IMR-90 (cell line): ENCODE measurements at places on chromosomes 6 and 20.

DNA sequence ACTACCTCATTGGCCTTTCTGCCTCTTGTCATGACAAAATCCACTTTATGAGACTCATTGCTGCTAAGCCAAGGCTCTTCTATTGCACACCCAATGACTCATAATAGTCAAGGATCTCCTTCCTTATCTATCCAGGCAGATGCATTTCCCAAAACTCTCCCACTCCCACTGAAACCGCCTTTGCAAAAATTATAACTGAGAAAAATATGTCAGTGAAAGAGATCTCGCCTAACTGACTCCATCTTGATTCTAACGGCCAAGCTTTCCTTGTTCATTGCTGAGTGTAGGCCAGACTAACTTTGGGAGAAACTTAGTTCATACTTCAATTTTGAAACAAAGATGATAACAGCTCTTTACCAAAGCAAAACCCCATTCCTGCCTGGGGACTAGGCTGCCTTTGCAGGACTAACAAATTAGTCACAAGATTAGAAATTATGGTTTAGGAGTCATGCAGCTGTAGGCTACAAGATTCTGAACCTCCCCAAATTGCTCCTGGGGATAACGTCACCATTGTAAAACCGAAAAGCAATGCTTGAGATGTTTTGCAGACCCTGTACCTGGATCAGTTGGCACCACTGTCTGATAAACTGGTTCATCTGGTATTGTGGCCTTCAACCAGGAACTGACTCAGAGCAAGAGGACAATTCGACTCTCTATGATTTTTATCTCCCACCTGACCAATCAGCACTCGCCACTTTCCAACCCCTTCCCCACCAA lies 47.1 kb downstream of the HAO1 start:
- DNase-seq: no peak

- no peak for DNase-seq
Measured at GRCh38 chr6:92380803-92381601, 1038.4 kb downstream of the EPHA7 start.

GRCh38 chr20:60139663-60140446 lies 181.6 kb downstream of the CDH26 start:
- no peak for DNase-seq

GRCh38 chr6:129882510-129883023 lies 21.5 kb upstream of the TMEM244 start:
- DNase-seq: no peak

DNA sequence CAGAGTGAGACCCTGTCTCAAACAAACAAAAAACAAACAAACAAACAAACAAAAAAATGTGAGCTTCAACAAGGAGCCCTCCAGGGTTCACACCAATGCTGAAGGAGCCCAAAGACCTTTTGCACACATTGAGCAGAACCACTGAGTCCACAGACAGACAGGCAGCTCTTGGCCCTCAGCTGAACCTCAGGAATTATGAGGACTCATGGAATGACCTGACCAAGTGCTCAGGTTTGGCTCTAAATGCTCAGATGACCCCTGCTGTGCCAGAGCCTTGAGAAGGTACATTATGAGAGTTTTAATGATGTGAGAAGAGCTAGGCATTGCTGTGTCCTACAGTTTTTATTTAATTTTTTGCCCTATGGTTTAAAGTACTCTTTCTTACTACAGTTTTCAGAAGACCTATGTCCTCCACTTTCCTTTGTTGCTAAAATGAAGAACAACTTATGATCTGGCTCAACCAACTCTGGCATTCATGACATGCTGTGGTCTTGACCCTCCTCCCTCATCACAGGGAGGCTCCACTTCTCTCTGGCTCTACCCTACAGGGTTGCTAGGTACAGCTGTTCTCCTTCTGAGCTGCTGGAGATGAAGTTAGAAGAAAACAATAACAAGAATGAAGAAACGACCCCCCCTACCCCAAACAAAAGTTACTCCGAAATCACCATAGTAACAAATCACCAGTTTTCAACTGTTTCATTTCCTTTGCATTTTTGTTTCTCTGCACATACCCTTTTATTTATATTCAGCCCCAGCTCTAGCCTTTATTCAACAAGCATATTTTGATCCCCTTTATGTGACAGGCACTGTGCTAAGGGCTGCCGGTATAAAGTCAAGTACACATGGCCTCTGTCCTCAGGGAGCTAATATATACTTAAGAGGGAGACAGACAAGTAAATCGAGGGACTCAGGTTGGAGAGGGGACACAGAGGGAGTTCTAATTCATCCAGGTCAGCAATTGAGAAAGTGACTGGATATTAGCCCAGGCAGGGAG lies 128.7 kb upstream of the TRAF3IP2 start:
- DNase-seq: peak; percentile 40

DNA sequence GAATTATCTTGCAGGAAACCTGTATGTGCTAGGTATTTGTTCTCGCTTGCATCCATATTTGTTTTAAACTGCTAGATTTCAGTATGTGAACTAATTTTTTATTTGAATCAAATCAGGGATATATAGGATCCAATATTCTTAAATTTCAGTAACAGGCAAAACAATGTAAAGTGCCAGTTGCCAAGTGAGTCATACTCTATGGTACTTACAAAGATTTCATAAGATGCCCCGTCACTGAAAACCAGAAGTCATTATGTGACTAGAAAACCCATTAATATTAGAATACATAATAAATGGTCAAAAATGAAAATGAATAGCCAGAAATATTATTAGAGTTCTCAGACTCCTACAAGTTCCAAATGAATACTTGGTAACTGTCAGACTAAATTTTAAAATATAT lies 481.2 kb downstream of the TFAP2A start:
- no peak for DNase-seq

DNA sequence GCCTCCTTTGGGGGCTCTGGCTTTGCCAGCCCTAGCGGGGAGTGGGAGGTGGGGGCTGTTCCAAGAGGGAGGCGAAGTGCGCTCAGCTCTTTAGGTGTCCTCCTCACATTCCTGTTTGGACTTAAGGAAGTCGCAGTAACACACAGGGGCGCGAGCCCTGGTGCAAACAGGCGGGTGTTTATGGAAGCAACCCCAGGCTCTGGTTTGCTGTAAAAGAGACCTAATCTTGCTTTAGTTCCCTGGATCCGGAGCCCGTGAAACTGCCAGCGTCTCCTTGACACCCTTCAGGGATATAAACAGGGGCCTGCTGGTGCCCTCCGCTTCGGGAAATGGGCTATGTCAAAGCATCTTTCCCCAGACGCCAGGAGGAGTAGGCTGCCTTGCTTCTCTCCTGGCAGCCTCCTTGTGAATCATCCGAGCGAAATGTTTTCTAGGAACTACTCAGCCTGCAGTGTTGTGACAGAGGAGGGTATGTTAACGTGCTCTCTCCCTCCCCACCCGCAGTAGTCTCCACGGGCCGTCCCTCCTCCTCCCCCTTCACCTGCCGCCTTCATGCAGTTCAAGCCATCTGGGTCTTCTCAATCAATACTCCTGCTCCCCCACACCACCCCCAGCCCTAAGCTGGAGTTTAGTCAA lies 168.0 kb upstream of the LRFN2 start:
- DNase-seq: peak; percentile 56
